ENCODE measurements at places on chromosomes 13 and 19.

DNA sequence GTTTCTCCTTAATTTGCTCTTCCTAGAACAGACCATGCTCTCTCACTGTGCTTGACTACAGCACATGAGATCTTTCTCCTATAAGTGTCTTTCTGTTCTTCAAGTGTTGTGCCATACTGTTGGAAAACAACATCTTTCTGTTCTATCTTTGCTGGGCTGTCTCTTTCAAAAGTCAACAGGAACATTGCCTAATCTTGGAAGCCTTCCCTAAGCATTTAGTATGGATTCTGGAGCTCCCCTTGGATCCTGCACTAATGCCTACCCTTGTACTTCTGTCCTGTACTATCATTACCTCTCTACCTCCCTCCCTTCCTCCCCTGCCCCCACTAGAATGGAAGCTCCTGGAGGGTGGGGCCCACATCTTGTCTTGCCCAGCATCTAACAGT lies 26.8 kb downstream of the STARD13 start:
- DNase-seq, result no peak

DNA sequence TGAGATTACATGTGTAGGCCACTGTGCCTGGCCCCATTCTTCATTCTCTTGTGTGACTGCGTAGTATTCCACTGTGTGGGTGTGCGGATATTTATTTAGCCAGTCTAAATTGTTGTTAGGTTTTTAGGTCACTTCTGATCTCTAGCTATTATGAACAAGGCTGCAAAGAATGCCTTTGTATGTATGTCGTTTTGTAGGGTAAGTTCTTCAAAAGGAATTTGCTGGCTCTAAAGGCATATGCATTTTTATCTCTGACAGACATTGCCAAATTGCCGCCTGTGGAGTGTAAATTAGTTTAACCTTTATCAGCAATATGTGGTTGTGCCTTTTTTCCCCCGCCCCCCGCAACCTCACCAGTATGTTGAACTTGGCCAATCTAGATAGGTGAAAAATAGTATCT lies 30.3 kb upstream of the EHD2 start:
- DNase-seq, result no peak

DNA sequence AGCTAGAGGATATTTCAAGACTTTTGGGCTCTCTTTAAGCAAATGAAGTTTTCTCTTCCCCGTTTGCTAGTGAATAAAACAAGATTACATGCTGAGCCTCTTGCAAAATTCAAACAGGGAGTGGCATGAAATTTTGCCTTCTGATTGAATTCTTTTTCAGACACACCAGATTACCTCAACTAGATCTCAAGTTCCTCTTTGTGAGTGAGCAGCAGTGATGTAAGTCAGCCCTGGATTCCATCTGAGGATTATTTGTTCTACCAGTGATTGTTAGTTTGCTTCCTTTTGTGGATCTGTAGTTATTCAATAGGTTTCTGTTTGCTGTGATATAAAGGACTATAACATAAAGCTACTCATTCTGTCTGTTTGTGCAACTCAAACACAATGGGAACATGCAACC lies 407.7 kb downstream of the LMO7 start:
- DNase-seq, result no peak

GRCh38 chr13:98896083-98896867 lies 81.6 kb downstream of the DOCK9 start:
- no peak for DNase-seq

- no peak for DNase-seq
These were observed 7.9 kb upstream of the RASA3 start for GRCh38 chr13:114140131-114140905.

GRCh38 chr19:57348136-57348535 lies 2.9 kb upstream of the ZNF304 start:
- no peak for DNase-seq

GRCh38 chr13:44618326-44618725 lies 42.2 kb upstream of the TSC22D1 start:
- DNase-seq, result no peak

DNA sequence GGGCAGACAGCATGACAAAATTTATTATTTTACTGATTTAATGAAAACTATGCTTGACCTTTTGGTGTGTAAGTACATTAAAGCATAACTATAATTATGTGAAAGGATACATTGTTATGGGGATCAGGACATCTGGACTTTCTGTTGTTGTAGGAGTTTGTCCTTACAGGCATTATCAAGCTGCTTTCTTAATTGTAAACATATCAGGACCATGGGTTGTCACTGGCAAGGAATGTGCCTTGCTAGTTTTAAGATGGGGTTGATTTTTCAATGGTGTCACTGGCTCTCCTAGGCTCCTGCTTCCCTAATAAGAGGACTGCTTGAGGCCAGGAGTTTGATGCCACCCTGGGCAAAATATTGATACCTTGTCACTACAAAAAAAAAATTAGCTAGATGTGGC lies 32.6 kb downstream of the KBTBD6 start:
- DNase-seq, result no peak

GRCh38 chr19:14512406-14512961 lies 5.7 kb downstream of the DNAJB1 start:
- DNase-seq, result no peak

DNA sequence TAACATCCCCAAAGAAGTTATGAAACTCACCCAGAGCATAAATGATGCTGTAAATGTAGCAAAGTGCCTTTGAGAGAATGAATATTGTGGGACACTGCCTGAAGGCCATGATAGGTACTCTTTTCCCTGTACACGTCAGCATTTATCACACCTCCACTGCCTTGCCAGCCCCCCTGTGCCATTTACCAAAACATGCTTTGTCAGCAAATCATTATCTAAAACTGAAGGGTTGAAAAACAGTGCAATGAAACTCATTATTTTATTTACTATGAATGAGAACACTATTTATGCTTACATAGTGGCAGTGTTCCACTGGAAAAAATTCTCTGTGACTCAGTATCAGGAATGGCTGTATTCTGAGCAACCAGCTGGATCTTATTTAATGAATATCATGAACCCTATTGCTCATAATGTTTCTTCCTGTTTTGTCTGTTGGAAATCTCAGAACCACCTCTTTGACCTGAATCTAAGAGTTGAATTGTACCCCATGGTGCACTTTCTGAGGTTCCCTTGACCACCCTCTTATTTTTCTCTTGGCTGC lies 564.1 kb downstream of the DCT start:
- no peak for DNase-seq

DNA sequence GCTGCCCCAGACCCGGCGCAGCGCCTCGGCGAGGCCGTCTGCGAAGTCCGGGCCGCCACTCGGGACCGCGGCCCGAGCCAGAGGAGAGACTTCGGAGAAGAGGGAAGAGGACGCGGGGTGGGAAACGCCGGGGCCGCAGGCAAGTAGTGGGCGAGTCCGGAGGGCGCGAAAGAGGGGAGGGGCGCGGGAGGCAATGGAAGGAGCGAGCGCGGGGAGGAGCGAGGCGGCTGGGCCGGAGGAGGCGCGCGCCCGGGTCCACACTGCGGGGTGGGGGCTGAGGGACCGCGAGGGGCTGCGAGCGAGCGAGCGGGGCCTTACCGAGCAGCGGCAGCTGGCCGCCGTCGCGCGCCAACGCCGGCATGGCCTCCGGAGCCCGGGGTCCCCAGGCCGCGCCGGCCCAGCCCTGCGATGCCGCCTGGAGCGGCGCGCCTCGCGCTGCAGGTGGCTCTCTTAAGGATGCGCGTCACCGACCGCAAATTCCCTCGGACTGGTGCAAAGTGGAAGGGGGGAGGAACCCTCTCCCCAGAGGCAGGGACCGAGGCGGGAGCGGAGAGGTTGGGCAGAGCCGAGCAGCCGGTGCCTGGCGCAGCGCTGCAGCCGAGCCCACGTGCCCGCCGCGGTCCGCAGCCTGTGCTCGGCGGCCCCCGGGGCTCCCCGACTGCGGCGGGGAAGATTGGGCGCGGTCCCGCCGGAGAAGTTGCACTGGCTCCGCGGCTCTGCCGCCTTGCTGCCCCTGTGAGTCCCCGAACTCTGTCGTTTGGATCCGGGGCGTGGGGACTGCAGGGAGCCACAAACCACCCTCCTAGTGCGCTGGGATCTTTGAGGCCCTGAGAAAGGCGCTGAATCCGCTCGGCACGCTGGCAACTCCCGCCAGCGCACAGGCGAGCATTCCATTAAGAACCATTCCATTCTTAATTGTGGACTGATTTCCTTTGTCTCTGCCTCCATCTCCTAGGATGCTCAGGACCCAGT lies at the start of gene FLT3:
FLT3 (minus strand) TSS at position 427 of the 972 bp plus-strand sequence; CDS start at position 361, 66 bp downstream.
- peak; percentile 60 for DNase-seq

GRCh38 chr13:33110713-33111413 lies 94.6 kb downstream of the KL start:
- DNase-seq, result no peak

- no peak for DNase-seq
These were observed 7.4 kb downstream of the GPC6 start for GRCh38 chr13:93233997-93234416.

GRCh38 chr13:77691871-77692270 lies 5.6 kb upstream of the SLAIN1 start:
- no peak for DNase-seq

DNA sequence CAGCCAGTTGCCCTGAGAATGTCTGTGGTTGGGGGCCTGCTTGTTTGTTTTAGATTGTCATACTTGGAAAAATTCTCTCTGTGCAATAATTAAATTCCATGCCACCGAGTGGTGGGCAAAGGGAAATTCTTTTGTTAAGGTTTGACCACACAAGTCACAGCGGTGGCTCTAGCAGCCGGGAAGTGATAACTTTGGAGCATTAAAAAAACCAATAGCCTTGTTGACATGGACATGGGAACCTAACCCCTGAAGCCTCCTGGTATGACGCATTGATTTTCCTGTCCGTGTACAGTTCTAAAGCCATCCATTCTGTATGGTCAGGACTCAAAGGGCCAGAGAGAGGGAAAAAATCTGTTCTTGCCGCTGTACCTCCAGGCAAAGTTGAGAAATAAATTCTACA lies 384.9 kb upstream of the ZNF507 start:
- DNase-seq, result no peak

DNA sequence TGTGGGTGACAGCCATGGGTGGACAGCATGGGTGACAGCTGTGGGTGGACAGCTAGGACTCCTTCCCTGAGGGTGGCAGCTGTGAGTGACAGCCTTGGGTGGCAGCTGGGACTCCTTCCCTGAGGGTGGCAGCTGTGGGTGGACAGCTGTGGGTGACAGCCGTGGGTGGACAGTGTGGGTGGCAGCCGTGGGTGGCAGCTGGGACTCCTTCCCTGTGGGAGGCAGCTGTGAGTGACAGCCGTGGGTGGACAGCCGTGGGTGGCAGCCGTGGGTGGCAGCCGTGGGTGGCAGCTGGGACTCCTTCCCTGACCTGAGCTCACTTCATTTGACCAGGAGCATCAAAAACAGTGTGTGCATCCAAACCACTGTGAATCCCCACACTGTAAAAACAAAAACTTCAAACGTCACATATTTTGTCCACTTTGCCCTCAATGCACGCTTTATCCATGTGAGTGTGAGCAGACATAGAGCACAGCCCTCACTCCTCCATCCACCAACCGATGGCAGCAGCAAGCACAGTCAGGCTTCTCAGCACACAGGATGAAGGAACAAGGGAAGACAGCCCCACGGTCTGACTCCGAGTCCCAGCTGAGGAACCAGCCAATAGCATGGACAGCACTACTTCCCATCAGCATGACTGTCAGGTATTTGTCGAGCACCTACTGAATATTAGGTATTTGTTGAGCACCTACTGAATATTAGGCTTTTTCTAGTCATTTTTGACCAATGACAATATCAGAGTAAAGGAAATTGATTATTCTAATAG lies 1.6 kb upstream of the CFAP97D2 start:
- no peak for DNase-seq

- DNase-seq, result no peak
These were observed 5.4 kb downstream of the TMEM150B start for GRCh38 chr19:55319785-55320184.

GRCh38 chr13:44803390-44803789 lies 185.9 kb downstream of the NUFIP1 start:
- DNase-seq, result no peak

DNA sequence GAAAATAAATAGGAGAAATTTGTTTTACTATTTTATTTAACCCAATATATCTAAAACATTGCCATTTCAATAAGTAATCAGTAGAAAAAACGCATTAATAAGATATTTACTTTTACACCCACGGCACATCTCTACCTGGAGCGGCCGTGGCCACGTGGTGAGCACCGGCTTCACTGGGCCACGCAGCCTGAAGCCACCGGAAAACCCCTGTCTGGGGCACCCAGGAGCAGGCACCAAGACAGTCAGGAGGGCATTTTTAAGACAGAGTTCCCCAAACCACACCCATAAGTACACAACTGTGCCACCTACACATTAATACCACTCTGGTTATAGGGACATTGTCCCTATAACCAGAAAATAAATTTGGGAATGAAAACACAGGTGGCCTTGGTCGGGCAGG lies 80.9 kb downstream of the SPACA7 start:
- no peak for DNase-seq

GRCh38 chr19:38089440-38089839 lies 134.6 kb downstream of the DPF1 start:
- no peak for DNase-seq

GRCh38 chr19:30207357-30207756 lies 164.8 kb upstream of the ZNF536 start:
- no peak for DNase-seq

- DNase-seq, result no peak
These were observed 149.4 kb downstream of the B3GLCT start for GRCh38 chr13:31349156-31349555.

- DNase-seq, result no peak
These were observed 89.8 kb upstream of the LSM14A start for GRCh38 chr19:34082289-34083077.

GRCh38 chr13:46660416-46660815 lies 107.4 kb downstream of the LRCH1 start:
- no peak for DNase-seq

- DNase-seq, result no peak
These were observed 43.4 kb downstream of the TPT1 start for GRCh38 chr13:45297456-45298205.

GRCh38 chr13:40987606-40988280 lies 31.4 kb downstream of the ELF1 start:
- DNase-seq, result no peak

GRCh38 chr13:36217456-36217855 lies 3.1 kb upstream of the SOHLH2 start:
- DNase-seq, result no peak

- no peak for DNase-seq
These were observed 4.5 kb downstream of the ADGRE1 start for GRCh38 chr19:6891761-6892385.

GRCh38 chr19:47280183-47280797 lies 5.6 kb downstream of the INAFM1 start:
- DNase-seq, result peak; percentile 76

All from stimulated activated naive CD8-positive, alpha-beta T cell treated with anti-CD3 and anti-CD28 coated beads, Interleukin-15, Interleukin-2, amounts not matched to agents 100 U/mL and 50 U/mL, for 24 hours (primary cell).